NCI-H510A (cell line): ENCODE measurements at places on chromosomes 2 and 18.

GRCh38 chr2:322326-322725, 34.4 kb upstream of the ALKAL2 start:
- DNase-seq = no peak

- peak; percentile 6 for DNase-seq
Measured at GRCh38 chr2:149313512-149313972, 16.8 kb upstream of the LYPD6 start.

GRCh38 chr2:47414682-47415458, 11.9 kb downstream of the MSH2 start:
- DNase-seq = no peak

- no peak for DNase-seq
Measured at GRCh38 chr18:11572201-11572600, 37.2 kb upstream of the SLC35G4 start.

DNA sequence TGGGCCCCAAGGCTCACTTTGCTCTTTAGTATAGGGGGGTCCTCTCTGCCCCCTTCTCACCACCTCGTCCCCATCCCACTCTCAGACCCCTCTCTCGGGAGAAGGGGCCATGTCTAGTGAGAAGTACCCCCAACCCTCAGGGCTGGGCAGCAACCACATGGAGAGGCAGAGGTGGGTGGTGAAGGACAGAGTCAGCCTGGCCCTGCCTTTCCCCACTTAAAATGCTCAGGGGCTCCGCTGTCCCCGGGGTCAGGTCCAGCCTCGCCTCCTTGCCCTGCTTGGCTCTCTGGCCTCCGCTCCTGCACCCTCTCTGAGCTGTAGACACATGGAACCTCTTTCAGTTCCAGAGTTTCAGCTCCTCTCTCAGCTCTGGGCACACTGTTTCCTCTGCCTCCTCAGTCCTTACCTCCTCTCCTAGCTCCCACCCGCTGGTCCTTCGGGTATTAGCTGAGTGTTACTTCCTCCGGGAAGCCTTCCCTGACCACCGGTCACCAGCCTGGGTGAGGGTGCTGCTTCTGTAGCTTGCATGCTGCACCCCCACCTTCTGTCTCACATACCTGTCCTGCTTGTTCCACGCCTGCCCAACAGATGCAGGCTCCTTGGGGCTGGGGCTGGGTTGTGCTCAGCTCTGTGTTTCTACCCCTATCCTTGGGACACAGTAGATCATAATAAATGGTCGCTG, 79.5 kb upstream of the OTOF start:
- no peak for DNase-seq

DNA sequence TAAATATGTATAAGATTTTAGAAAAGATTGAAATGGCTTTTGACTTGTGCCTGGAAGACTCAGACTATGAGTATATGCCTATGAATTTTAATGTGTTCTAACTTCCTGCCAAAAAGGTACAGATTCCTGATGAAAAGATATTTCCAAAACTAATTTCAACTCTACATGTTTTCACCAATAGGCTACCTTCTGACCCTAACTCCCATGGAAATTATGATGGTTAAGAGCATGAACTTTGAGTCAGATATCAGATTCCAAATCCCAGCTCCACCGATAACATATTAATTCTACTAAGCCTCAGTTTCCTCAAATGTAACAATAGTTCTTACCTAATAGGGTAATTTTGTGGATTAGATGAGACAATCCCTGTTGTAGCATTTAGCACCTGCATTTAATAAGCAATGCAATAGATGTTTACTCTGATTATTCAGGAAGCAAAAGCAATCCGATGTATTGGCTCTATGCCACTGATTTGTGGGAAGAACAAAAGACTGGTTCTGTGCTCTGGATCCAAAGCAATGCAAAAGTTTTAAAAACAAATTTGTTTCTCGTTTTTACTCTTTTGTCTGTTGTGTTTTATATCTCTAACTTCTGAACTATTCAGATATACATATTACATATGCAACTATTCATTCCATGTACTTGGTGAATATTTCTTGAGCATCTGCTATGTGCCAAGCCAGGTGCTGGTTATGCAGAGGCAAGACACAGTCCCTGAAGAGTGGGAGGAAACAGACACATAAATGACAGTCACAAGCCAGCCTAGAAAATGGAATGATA, 115.4 kb downstream of the GATA6 start:
- no peak for DNase-seq

DNA sequence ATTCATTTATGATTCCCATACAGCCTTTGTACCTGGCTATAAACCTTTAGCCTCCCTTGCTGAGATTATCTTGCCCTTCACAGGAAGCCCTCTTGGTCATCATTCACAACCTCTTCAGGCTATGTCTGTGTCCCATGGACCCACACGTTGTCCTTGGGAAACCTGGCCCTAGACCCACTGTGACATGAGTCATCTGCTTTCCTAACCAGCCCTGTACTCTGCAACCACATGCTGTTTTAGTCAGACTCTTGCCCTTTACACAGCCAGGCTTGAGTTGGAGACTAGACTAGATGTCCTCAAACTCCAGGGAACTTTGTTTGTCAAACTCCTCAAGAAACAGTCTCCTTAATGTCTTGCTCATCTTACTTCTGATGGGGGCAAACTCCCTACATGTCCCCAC, 229.3 kb upstream of the ZSWIM2 start:
- no peak for DNase-seq

GRCh38 chr2:15677141-15677843, 85.6 kb downstream of the DDX1 start:
- no peak for DNase-seq

DNA sequence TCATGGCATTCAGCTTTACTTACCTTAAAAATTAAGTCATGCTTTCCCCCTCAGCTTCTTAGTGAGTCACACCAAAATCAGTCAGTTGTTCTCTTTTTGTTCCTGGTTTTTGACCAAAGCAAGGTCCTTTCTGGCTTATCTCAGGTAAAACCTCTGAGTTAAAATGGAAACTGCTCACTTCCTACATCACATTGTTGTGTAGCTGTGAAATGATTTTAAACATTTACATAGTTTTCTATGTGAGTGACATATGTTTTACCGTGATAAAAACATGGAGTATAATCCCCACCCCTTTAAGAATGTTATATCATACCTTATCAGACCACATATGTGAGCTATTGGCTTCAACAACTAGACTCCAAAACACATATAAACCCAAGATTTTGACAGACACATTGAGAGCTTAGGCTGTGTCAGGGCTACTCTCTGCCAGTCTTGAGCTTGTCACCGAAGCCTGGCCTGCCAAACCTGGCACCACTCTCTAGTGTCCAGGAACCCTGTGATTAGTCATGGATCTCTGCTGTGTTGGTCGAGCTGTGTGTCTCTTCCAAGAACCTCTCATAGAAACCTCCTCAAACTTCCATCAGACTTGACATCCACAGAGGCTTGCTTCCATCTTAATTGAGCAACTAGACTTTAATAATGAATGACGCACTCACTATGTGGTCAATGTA, 294.5 kb upstream of the FBXO11 start:
- DNase-seq = no peak

GRCh38 chr2:207896525-207897285, 127.0 kb upstream of the FZD5 start:
- no peak for DNase-seq

DNA sequence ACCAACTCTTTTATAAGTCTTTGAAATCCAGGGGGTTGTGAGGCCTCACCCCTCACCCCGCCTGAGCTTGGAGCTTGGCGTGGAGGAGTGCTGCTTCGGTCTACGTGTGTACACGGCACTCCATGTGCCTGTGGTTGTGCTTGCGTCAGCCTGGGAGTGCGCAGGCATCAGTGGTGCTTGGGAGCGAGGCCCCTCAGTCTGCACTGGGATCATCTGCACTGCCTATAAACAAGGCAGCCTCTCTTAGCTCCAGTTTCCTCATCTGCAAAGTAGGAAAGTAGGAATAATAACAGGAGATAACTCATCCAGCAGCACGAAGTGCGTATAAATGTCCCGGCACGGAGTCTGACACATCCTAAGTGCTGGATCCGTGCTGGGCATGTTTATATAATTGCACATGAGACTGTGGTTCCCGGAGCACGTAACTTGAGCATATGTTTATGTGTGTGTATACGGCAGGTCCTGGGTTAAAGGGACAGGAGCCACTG, 1.2 kb downstream of the GYPC start:
- no peak for DNase-seq

DNA sequence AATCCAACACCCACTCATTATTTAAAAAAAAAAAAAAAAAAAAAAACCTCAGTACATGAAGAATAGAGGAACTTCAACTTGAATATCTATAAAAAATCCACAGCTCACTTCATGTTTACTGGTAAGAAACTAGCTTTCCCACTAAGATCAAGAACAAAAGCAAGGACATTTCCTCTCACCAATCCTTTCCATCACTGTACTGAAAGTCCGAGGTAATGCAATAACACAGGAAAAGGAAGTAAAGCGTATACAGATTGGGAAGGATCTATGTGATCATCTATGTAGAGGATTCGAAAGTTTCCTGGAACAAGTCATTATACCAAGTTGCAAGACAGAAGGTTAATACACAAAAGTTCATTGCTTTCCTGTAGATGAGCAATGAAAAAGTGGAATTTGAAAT, 63.2 kb downstream of the ROCK2 start:
- no peak for DNase-seq

DNA sequence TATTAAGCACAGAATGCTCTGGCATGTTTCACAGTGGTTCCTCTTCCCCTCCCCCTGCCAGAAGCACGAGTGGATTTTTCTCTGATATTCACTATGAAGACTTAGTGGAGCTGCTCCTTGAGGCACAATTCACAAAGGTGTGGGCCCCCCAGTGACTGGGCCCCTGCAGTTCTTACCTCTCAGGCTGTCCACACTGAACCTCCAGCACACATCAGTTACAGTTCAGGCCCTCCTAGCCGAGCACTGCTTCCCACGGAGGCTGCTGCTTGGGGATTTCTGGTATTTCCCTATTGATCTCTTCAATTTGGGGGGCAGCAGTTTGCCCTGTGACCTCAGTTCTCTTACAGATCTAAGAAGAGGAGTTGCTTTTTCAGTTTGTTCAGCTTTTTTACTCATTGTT, 236.1 kb downstream of the SH3RF3 start:
- DNase-seq = no peak

- no peak for DNase-seq
Measured at GRCh38 chr2:41169744-41170143, 717.9 kb upstream of the SLC8A1 start.

DNA sequence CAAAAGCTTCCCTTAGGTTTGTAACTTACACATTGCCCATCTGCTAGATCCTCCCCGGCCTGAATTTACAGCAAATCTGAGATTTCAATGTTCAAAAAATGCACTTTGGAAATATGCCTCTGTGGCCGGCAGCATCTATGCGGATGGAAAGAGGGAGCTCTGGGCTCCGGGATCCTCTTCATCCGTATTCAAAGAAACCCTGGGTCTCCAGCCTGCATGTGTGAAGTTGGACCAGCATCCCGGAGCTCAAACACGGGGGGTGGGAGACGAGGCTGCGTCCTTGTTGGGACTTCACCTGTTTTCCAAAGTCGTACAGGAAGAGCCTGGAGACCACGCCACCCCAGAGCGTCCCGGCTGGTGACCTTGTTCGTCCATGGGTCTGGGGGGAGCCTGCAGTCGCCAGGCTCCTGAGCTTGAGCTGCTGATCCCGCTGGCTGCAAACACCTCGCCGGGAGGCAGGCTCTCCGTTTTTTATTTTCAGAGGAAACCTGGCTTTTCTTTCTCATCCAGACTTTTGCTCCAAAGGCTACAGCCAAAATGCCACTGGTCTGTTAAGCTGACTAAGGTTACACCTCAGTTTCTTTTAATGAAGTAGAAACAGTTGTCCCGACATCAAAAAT, 77.4 kb downstream of the PTGR3 start:
- DNase-seq = no peak

DNA sequence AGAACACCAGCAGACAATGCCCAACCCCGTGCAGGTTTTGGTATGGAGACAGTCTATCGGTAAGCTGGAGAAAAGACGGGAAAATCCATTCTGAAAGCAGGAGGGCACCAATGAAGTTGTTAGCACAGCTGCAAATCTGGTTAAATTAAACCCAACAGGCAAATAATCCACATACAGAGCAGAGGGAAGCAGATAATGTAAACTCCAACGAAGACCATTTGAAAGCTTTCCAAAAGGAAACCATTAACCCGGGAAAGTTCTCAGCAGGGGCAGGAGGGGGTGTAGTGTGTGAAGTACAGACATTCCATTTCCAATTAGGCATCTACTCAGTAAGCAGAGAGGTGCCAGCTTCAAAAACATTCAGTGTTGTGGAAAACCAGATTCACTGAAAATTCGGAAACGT, 10.3 kb downstream of the EDAR start:
- DNase-seq = no peak

DNA sequence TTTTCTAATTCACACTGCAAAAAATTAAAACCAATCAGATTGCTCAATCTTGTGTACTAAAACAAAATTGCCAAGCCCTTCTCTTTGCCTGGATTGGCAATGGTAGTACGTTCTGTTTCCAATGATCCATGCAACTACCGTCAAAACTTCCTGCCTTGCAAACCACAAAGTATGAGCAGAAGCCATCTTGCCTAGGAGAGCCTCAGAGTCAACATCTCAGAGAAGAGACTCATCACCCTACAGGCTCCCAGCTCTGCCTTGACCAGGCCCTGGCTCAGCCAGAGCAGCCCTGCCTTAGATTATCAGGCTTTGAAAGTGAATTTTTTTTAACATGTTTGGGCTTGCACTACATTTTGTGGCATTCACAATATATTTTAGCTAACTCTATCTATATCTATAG, 574.1 kb downstream of the SATB2 start:
- DNase-seq = no peak

DNA sequence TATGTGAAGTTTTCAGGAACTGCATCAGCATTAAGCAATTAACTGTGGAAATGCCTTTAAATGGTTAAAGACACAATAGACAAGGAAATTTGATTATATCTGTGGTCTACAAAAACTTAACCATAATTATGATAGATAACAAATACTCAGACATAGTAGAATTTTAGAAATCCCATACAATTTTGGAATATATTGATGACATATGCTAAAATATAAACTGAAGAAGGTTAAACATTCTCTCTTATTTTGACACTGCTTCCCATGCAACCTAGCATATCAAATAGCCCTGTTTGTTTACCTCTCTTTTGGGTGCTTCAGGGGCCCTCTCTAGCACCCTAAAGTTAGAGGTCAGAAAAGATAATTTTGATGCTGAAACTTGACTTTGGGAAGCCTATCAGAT, 1274.8 kb upstream of the SLC39A10 start:
- DNase-seq = no peak

DNA sequence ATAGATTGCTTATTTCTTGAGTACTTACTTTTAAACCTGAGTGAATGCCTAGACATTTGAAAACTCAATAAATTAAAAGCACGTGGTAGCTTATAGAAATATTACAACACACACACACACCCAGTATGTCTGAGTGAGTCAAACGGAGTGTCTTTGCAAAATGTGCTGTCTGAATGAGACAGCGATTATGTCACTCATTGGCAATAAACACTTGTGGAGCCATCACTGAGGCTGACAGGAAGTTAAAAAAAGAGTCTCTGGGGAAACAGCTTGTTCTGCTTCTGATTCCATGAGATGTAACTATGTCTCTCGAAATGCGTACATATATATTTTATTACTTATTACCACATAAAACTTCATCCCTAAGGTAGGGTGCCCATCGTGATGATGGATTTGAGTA, 22.3 kb upstream of the VPS4B start:
- no peak for DNase-seq

GRCh38 chr2:109098251-109098920, 30.6 kb upstream of the SH3RF3 start:
- no peak for DNase-seq

GRCh38 chr18:38940863-38941531, 1375.4 kb upstream of the CELF4 start:
- no peak for DNase-seq

- DNase-seq = no peak
Measured at GRCh38 chr2:165902934-165903333, 50.6 kb downstream of the TTC21B start.
